Iris pigment epithelial cell (primary cell): ENCODE measurements at places on chromosomes 16 and 17.

- peak; percentile 29 for DNase-seq
Observed at GRCh38 chr16:63461248-63461841, 1425.1 kb upstream of the CDH8 start.

DNA sequence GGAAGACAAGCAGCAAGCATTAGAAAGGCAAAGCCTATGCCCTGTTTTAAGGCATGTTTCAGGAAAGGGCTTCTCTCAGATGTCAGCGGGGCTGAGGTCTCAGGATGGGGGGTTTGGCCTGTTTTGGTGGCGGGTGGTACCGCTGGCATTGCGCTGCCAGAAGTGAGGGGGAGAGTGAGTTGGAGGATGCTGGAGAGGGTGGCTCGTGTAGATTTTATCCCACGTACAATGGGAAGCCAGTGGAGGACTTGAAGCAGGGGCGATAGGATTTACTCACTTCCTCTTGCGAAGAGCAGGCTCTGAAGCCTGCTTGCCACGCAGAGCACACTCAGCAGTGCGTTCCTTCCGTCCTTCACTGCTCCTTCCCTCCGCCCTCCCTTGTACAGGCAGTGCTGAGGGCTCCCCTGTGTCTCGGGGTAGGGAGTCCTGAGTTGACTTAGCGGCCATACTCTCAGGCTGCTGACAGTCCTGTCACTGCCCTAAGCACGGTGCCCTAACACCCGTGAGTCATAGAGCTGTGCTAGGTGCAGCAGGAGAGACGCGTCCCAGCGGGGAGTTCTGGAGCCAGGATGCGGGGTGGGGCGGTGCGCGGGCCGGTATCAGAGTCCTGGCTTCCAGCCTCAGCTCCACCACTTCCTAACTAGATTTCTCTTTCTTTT lies 113.1 kb downstream of the SNX29 start:
- peak; percentile 83 for DNase-seq

GRCh38 chr16:50298075-50298460 lies 31.7 kb downstream of the ADCY7 start:
- no peak for DNase-seq

DNA sequence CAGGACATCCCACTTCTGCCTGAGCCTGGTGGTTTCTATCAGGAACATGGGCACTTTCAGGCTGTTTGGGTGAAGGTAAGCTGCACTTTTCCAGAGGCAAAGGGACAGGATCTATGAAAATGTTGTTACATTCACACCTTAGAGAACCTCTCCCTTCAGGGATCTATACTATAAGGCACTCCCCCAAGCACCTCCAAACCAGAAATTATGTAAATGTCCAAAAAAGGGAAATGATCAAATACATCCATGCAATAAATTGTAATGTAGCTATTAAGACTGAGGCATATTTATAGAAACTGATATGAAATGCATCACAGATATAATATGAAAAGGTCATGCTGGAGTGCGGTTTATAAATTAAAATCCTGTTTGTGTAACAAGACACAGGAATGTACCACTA lies 23.3 kb upstream of the COG7 start:
- no peak for DNase-seq

GRCh38 chr17:34420254-34420766 lies 57.3 kb upstream of the CCL1 start:
- DNase-seq, result peak; percentile 47

GRCh38 chr16:17520561-17520960 lies 49.8 kb upstream of the XYLT1 start:
- DNase-seq, result no peak
